ENCODE measurements at places on chromosomes 2 and 18. TPM values are rescaled to one million over a fixed set of nuclear protein-coding genes. Genes with fewer than 3 reads are reported as not detected.

GRCh38 chr2:232541195-232541960 is 1.9 kb downstream of the CHRNG start:
- H3K4me1 ChIP-seq: peaks cover under 1% of the 10 kb centered on the region
- no peak for DNase-seq
- peaks cover 2% of the 10 kb centered on the region for H3K27me3 ChIP-seq

GRCh38 chr2:88239781-88240180 is 69.6 kb downstream of the THNSL2 start:
- no peak for DNase-seq
- H3K4me3 ChIP-seq: no peak overlapping the region
- no peaks in the 10 kb centered on the region for H3K4me1 ChIP-seq
- no peaks in the 10 kb centered on the region for H3K36me3 ChIP-seq

GRCh38 chr2:27956888-27957287 is 66.4 kb downstream of the BABAM2 start:
- peaks cover 12% of the 10 kb centered on the region for H3K36me3 ChIP-seq
- no peaks in the 10 kb centered on the region for H3K27me3 ChIP-seq
- no peak overlapping the region for H3K27ac ChIP-seq

DNA sequence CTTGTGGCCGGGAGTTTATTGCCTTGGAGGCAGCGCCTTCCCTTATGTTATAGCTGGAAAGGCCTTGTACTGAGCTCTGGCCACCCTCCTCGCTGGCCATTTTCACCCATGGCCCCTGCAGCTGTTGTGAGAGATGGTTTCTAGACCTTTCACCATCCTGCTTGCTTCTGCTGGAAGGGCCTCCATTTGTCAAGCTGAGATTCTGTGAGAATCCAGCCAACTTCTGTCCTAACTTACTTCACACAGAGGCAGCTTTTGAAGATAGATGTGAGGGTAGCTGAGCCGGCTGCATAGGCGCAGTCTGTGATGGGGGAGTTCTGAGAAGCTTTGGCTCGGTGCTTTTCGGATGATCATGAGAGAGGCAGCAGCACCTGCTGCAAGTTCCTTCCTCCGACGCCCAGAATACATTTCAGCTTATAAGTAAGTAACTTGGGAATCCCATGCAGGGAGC is 8.7 kb downstream of the CTIF start:
- DNase-seq: no peak
- no peaks in the 10 kb centered on the region for H3K36me3 ChIP-seq
- peaks cover 11% of the 10 kb centered on the region for H3K27me3 ChIP-seq
- H3K4me1 ChIP-seq: peaks cover 8% of the 10 kb centered on the region

GRCh38 chr2:211349031-211349430 is 792.6 kb downstream of the CPS1 start:
- no peaks in the 10 kb centered on the region for H3K4me1 ChIP-seq
- H3K4me3 ChIP-seq: no peak overlapping the region
- no peaks in the 10 kb centered on the region for H3K27me3 ChIP-seq
- H3K27ac ChIP-seq: no peak overlapping the region
- no peaks in the 10 kb centered on the region for H3K36me3 ChIP-seq
- DNase-seq: no peak

- DNase-seq: no peak
- peaks cover 14% of the 10 kb centered on the region for H3K36me3 ChIP-seq
- H3K27ac ChIP-seq: no peak overlapping the region
- no peaks in the 10 kb centered on the region for H3K4me1 ChIP-seq
- no peak overlapping the region for H3K4me3 ChIP-seq
These were observed 209.7 kb downstream of the WDPCP start for GRCh38 chr2:63378589-63378988.

DNA sequence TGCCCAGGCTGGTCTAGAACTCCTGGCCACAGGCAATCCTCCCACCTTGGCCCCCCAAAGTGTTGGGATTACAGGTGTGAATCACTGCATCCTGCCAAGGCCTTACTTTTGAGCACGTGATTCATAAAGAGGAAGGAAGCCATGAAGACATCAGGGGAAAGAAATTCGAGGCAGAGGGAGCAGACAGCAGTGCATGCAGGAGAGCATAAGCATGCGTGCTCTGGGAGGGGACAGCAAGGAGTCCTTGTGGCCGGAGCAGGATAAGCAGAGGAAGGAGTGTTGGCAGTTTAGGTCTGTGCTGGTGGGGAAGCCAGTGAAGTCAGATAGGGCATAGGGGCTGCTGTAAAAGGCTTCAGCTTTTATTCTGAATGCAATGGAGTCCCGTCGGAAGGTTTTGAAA is 400.5 kb upstream of the RAB12 start:
- H3K4me1 ChIP-seq: no peaks in the 10 kb centered on the region
- no peak overlapping the region for H3K27ac ChIP-seq
- H3K27me3 ChIP-seq: no peaks in the 10 kb centered on the region
- H3K36me3 ChIP-seq: peaks cover 4% of the 10 kb centered on the region
- H3K4me3 ChIP-seq: no peak overlapping the region
- no peak for DNase-seq

NDC80 gene
- total RNA-seq: 84.7 TPM

DNA sequence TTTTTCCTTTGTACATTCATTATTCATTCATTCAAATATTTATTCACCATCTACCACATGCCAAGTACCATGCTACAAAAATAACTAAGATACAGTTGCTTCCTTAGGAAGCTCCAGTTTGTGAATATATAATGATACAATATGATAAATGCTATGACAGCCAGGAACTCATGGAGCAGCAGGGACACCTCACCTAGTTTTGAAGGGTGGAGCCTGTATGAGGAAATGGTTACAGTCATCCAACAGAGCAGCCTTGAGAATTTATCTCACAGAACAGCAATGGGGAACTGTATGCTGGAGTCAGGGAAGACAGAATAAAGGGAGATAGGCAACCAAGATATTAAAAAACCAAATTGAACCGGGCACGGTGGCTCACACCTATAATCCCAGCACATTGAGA is 124.0 kb downstream of the OSBPL1A start:
- H3K4me3 ChIP-seq: no peak overlapping the region
- peaks cover 34% of the 10 kb centered on the region for H3K27me3 ChIP-seq
- H3K36me3 ChIP-seq: no peaks in the 10 kb centered on the region
- peaks cover 3% of the 10 kb centered on the region for H3K4me1 ChIP-seq
- H3K27ac ChIP-seq: no peak overlapping the region
- DNase-seq: no peak

DNA sequence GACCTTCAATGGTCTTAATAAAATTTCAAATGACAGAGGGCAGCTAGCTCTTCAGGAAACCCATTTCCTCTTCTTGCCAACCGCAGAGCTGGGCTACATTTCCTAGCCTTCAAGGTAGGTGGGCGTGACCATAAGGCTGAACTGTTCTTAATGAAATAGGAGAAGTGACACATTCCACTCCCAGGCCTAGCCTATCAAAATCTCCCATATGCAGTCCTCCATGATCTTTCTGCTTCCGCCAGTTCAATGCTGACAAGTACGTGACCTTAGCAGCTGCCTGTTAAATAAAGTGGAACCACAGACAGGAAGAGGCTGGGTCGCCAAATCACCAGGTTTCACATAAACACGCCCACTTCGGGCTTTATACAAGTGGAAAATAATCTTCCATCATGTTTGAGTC is 13.2 kb downstream of the SERPINE2 start:
- H3K36me3 ChIP-seq: peaks cover 32% of the 10 kb centered on the region
- peak overlapping the region; percentile 50 for H3K4me3 ChIP-seq
- peaks cover 72% of the 10 kb centered on the region for H3K4me1 ChIP-seq
- peak; percentile 81 for DNase-seq

- no peaks in the 10 kb centered on the region for H3K4me1 ChIP-seq
- no peak overlapping the region for H3K27ac ChIP-seq
- H3K4me3 ChIP-seq: no peak overlapping the region
- H3K36me3 ChIP-seq: no peaks in the 10 kb centered on the region
These were observed 80.3 kb upstream of the FZD7 start for GRCh38 chr2:201953396-201953795.

- no peak overlapping the region for H3K4me3 ChIP-seq
- no peak for DNase-seq
- H3K36me3 ChIP-seq: no peaks in the 10 kb centered on the region
These were observed 120.5 kb upstream of the CCDC68 start for GRCh38 chr18:55079481-55080355.

GRCh38 chr2:195162194-195162593 is 494.8 kb upstream of the SLC39A10 start:
- no peak overlapping the region for H3K4me3 ChIP-seq
- H3K4me1 ChIP-seq: no peaks in the 10 kb centered on the region
- no peak overlapping the region for H3K27ac ChIP-seq
- peaks cover 1% of the 10 kb centered on the region for H3K27me3 ChIP-seq

DNA sequence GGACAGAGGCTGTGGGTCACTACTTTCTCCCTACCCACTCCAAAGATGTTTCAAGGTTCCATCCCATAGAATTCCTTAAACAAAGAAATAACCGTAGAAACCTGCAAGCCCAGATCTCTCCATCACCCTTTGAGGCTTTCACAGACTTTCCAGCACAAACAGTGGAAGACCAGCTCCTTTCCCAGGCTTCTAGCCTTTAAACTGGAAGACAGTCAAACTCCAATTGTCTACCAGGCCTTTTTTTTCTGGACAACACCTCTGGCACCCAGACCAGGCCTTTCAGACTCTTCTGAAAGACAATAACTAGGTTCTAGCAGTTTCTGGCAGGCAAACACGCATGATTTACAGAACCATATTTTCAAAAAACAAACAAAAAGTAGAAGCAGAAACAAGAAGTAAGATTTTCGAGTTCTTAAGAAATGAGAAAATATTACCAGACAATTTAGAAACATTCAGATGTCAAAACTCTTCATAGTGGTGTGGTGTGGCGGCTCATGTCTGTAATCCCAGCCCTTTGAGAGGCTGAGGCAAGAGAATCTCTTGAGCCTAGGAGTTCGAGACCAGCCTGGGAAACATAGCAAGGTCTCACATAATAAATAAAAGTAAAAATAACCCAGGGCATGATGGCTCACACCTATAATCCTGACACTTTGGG is 106.8 kb upstream of the MSH2 start:
- H3K36me3 ChIP-seq: no peaks in the 10 kb centered on the region
- H3K4me1 ChIP-seq: peaks cover 8% of the 10 kb centered on the region
- H3K27me3 ChIP-seq: peaks cover 2% of the 10 kb centered on the region
- no peak overlapping the region for H3K4me3 ChIP-seq
- no peak overlapping the region for H3K27ac ChIP-seq

DNA sequence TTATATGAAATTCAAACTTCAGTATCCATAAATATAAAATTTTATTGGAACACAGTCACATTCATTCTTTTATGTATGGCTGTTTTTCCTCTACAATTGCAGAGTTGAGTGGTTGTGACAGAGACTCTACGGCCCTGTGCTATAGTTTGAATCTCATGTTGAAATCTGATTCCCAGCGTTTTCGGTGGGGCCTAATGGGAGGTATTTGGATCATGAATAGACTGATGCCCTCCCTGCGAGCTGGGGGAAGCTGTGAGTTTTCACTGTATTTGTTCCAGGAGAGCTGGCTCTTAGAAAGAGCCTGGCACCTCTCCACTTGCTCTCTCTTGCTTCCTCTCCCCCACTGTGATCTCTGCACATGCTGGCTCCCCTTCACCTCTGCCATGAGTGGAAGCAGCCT is 1.7 kb downstream of the PFN4 start:
- no peaks in the 10 kb centered on the region for H3K27me3 ChIP-seq
- no peak for DNase-seq
- H3K4me3 ChIP-seq: no peak overlapping the region
- no peaks in the 10 kb centered on the region for H3K36me3 ChIP-seq
- peaks cover 9% of the 10 kb centered on the region for H3K4me1 ChIP-seq

DNA sequence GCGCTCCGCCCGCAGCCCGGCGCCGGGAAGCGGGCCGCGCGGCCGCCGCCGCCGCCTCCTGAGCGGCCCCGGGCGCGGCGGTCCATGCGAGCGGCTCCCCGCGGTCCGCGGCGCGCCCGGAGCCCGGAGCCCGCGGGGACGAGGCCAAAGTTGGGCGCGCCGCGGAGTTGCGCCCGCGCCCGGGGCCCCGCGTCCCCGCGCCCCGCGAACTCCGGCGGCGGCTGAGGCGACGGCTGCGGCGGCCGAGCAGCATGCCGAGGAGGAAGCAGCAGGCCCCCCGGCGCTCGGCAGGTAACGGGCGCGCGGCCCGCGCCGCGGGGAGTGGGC is 992 bp downstream of the TSHZ1 start:
- H3K4me1 ChIP-seq: peaks cover 55% of the 10 kb centered on the region
- peak overlapping the region; percentile 66 for H3K4me3 ChIP-seq
- no peaks in the 10 kb centered on the region for H3K27me3 ChIP-seq
- peaks cover 15% of the 10 kb centered on the region for H3K36me3 ChIP-seq
- no peak for DNase-seq
